ENCODE measurements at places on chromosomes 2 and 18.

DNA sequence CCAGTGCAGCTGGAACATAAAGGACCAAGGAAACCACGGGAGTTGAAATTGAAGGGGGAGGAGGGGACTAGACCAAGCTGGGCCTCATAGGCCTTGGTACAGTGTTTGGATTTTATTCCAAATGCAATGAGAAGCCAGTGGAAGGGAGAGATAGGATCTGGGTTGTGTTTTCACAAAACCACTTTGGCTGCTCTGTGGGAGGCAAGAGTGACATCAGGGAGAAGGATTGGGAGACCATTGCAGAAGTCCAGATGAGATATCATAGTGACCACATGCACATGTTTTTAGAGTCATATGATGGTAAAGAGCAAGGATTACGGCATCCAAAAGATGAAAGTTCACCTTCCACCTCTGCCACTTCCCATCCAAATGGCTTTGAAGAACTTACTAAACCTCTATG, 210.2 kb downstream of the PAX3 start:
- DNase-seq = no peak

DNA sequence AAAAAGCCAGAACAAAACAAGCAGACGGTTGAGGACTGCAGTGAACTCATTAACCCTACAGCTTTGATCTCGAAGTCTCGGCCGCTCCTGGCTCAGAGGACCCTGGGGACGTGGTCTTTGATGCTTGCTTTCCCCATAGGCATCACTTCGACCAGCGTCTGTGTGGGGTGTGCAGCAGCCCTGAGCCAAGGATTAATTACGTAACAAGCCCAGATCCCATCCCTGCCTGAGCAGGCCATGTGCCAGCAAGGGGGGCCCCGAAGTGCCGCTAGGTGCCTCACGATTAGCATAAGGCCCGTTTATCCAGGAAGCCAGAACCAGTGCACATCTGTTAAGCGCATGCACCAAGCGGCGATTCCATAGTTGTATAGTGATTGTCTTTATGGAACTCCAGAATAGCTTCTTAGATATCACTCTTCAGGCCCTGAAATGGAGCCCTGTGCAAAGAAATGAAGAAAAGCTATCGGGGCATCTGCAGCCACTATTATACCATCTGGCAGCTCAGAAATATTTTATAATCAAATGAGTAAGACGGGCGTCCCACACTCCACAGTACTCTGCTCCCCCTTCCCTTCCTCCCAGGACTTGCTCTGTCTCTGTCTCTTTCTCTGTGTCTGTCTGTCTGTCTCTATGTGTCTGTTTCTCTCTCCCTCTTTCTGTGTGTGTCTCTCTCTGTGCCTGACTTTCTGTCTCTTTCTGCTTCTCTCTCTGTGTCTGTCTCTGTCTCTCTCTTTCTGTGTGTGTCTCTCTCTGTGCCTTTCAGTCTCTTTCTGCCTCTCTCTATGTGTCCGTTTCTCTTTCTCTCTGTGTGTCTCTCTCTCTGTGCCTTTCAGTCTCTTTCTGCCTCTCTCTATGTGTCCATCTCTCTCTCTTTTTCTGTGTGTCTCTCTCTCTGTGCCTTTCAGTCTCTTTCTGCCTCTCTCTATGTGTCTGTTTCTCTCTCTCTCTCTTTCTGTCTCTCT, 41.7 kb downstream of the HPCAL1 start:
- DNase-seq = peak; percentile 41

DNA sequence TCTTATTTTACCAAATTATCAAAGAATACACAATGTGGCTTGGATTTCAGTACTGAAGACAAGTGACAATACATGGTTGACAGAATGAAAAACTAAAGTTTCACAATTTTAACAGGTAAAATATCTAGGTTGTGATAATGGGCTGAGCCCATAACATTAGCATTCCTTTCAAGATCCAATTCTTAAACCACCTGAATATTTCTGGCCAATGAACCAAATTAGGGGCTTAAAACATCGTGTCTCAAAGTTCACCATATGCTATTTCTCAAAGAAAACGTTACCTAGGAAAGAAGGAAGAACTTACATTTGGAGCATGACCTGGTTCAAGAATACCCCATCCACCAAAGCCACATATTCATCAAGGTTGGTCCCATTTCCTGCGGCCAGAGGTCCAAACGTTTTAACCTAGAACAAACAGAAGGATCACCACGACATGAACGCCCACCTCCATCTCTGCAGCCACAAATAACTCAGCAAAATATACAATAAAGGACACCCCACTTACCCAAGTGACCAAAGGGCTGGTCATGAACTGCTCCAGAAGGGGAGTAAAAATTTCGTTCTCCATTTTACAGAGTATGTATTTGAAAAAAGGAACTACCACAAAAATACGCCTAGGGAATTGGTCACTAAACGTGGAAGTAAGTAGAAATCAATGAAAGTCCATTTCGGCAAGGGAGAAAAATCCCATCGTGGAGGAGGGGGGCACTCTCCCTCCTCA, 984 bp downstream of the CCDC88A start:
- peak; percentile 60 for DNase-seq

- DNase-seq = no peak
Measured at GRCh38 chr2:100964681-100965169, 37.4 kb upstream of the RPL31 start.

- DNase-seq = no peak
Measured at GRCh38 chr2:24016376-24016761, 6.5 kb downstream of the MFSD2B start.

- no peak for DNase-seq
Measured at GRCh38 chr2:146986161-146986560, 858.7 kb upstream of the ACVR2A start.

All from midbrain (tissue), 1 donor.